ENCODE measurements at places on chromosomes 13 and 19. TPM values are rescaled to one million over a fixed set of nuclear protein-coding genes. Genes with fewer than 3 reads are reported as not detected.
A peak's percentile ranks its signal among the peaks of the same experiment; 100 is the strongest.

Gene FGF21
- total RNA-seq: not detected

Gene C3
- 65.0 TPM for total RNA-seq

Gene IGFL1
- 20.2 TPM for total RNA-seq

Gene MRPL57
- total RNA-seq: 14.0 TPM

Gene HRC
- total RNA-seq: 0.24 TPM

Gene MAST1
- not detected for total RNA-seq

Gene SERPINE3
- total RNA-seq: not detected

Gene ZNF20
- 1.7 TPM for total RNA-seq

DNA sequence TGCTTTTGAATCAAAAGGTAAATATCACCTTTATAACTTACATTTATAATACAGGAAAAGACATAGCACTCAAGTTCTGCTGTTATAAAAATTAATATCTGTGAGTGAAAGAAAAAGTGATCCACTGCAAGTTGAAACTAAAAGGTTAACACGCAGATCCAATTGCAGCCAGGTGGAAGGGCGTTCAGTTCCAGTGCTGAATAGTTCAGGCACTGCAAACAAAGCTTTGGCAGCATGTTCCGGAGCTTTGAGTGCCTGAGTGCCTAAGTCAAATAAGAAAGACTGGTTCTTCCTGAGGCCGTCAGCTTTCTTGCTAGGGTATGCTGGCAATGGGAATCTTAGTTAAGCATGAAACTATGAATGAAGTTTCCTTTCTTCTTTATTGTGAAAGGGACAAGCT, 200.3 kb downstream of the LMO7 start:
- ATAC-seq: peak; percentile 87

DNA sequence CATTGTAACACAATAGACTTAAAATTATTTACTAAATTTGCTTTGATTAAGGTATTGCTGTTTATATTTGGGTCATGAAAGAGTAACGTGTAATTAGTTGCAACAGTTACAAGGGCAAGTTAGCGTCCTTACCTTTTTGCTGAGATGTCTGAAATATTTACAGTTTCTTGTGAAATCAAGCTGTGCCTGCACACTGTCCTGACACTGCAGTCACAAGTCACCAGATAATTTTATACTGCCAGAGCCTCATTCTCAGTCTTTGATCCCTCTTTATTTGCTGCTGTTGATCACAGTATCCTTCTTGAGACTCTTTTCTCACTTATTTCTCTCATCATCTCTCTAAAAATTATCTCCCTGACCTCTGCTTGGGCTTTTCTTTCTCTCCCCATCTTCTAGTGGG, 8.4 kb upstream of the DIAPH3 start:
- ATAC-seq: no peak

GRCh38 chr13:35144166-35144890, 202.3 kb downstream of the NBEA start:
- no peak for ATAC-seq

GRCh38 chr13:99043831-99044231, 66.0 kb upstream of the DOCK9 start:
- ATAC-seq: no peak

DNA sequence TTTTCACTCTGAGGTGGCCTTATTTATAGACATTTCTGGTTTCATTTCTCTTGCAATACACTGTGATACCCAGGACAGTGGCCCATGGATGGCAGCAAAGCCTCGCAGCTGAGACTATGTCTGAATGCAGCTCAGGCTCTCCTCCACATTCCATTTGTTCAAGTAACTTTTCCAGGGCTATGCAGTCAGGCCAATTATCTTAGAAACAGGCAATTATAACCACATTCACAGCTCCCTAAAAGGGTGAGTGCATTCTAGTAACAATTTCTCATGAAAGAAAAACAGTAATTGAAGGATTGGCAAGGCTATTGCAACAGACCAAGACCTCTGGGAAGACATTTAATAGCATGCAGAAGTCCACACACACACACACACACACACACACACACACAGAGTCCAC, 264.0 kb downstream of the TBC1D4 start:
- ATAC-seq: no peak

DNA sequence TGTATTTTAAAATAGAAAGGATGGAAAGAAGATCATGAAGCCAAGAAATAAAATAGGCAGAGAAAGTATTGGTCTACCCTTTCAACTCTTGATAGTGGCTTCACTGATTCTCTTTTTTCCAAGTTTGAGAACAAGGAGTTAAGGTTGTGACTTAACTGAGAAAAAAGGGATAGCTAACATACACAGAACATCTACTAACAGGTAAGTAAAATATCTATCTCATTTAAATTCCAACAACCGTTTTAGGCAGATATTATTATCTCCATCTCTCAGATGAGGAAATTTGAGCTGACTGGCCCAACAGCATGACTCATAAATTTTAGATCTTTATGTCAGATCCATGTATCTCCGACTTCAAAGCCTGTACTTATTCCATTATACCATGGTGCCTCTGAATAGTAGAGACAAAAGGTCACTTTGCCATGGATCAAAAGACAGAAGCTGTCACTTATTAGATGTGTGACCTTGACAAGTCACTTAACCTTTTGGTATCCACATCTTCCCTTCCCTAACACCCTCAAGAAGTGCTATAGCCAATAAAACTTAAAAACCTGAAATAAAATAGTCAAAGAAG, 152.1 kb downstream of the DACH1 start:
- no peak for ATAC-seq

- no peak for ATAC-seq
These were observed 10.8 kb downstream of the F2RL3 start for GRCh38 chr19:16899566-16900075.

- ATAC-seq: no peak
These were observed 8.1 kb upstream of the IPO5 start for GRCh38 chr13:97945342-97945741.

- peak; percentile 48 for ATAC-seq
These were observed 29.6 kb upstream of the CEACAM21 start for GRCh38 chr19:41546386-41546789.

DNA sequence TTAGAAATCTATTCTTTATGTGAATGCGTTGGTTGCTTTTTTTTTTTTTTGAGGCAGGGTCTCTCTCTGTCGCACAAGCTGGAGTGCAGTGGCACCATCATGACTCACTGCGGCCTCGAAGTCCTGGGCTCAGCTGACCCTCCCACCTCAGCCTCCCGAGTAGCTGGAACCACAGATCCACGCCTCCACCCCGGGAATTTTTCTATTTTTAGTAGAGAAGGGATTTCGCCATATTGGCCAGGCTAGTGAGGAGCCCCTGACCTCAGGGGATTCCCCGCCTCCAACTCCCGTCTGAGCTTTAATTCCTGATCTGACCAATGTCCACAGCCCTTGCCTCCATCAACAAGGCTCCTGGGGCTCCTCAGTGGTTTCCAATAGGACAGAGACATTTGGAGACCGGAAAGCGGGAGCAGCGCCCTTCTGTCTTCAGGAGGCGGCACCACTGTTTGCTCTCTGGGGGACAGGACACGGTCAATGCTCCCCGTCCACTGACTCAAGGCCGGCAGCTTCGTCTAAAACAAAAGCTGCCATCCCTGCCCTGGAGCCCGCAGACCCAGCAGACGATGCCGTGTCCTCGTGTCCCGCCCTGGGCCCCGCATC, 503 bp downstream of the TUBA3C start:
- ATAC-seq: no peak

- ATAC-seq: no peak
These were observed 1487.7 kb downstream of the EFNB2 start for GRCh38 chr13:105047676-105048295.

DNA sequence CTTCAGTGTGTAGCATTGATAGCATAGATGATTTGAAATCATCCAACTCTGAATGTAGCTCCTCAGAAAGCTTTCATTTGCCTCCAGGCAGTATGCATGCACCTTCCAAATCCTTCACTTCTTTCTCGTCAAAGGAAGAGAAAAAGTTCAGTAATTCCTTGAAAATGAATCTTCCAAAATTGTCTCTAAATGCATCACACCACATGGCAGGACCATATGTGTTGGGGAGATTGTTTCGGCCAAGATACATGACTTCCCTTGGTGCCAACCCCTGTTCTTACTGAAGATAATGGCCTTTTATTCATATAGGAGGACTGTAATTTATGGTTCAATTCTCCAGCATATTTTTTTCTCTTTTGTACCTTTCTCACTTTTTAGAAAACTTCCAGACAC, 315.6 kb upstream of the SPRY2 start:
- no peak for ATAC-seq

GRCh38 chr13:103315711-103316110, 249.5 kb upstream of the SLC10A2 start:
- no peak for ATAC-seq

GRCh38 chr19:16121141-16121540, 9.5 kb downstream of the RAB8A start:
- no peak for ATAC-seq

DNA sequence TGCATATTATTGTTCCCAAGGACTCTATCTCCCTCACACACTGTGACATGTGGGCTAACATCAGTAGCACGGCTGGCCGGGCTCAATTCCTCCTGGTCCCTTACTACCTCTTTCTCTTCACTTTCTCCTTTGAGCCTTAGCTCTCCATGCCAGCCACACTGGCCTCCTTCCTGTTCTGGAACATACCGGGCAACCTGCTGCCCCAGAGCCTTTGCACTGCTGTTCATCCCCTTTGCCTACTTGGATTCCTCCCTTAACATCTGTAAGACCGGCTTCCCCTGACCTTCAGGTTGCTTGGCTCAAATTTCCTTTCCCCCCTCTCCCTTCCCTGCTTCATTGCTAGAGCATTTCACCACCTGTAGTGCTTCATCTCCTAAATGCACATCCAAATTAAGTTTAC, 17.1 kb downstream of the IRS2 start:
- no peak for ATAC-seq

GRCh38 chr19:30799865-30800755, 427.9 kb downstream of the ZNF536 start:
- ATAC-seq: peak; percentile 31
